T-cell (primary cell): ENCODE measurements at places on chromosomes 16 and 17.

GRCh38 chr17:42389135-42389417 lies 834 bp upstream of the STAT3 start:
- DNase-seq: no peak

DNA sequence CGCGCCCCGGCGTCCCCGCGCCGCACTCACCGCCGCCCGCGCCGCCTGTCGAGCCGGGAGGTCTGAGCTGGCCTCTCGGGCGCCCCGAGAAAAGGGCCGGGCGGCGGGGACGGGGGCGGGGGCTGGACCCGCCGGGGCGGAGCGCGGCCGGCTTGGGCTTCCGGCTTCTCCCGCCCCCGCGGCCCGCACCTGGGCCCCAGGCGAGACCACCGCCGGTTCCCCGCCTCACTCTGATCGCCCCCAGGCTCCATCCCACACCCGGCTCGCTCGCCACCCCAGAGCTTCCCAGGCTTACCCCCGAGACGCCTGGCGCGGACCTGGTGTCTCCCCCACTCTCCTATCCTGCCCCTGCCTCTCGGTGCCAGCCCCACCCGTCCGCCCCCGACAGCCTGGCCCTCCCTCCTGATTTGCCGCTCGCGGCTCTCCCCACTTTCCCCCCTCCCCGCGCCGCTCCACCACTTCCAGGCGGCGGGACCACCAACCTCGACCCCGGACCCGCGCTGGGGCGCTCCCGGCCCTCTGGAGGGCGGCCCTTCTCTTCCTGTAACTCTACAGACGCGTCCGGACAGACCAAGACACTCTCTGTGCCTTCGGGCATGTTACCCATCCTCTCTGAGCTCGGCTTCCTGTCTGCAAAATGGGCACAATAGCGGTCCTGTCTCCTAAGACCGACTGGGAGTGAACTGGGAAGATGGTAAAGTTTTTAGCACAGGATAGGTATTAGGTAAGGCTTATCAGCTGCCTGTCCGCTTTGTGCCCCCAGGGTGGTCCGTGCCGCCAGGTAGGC lies at the start of gene LITAF:
LITAF (minus strand) TSS at position 64 of the 787 bp plus-strand sequence. CDS start 30,189 bp downstream, outside the sequence.
- DNase-seq: peak; percentile 56

DNA sequence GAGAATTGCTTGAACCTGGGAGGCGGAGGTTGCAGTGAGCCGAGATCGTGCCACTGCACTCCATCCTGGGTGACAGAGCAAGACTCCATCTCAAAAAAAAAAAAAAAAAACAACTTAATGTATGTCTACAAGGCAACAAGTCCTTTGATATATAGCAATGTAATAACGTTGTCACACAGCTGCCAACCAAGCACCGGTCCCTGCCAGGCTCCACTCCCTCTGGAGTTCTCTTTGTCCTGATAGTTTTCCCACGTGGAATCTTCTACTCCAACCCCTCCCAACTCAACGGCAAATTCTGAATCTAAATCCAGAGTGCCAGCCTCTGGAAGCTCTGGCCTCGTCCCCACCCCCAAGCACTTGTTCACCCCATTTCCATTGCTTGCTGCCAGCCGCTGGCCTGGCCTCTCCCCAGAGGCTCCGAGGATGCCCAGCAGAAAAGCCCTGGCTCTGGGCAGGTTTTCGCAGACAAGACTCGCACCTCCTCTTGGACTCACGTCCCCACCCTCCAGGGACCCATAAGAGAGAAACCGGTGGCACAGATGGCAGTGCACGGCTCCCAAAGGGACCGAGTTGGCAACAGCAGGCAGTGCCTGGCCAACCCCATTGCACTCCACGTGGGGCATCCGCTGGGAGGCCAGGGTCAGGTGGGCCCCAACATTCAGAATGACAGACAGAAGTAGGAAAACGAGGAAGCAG lies 15.9 kb upstream of the CBX2 start:
- DNase-seq: no peak

GRCh38 chr16:85710732-85711131 lies 22.0 kb upstream of the GINS2 start:
- no peak for DNase-seq

DNA sequence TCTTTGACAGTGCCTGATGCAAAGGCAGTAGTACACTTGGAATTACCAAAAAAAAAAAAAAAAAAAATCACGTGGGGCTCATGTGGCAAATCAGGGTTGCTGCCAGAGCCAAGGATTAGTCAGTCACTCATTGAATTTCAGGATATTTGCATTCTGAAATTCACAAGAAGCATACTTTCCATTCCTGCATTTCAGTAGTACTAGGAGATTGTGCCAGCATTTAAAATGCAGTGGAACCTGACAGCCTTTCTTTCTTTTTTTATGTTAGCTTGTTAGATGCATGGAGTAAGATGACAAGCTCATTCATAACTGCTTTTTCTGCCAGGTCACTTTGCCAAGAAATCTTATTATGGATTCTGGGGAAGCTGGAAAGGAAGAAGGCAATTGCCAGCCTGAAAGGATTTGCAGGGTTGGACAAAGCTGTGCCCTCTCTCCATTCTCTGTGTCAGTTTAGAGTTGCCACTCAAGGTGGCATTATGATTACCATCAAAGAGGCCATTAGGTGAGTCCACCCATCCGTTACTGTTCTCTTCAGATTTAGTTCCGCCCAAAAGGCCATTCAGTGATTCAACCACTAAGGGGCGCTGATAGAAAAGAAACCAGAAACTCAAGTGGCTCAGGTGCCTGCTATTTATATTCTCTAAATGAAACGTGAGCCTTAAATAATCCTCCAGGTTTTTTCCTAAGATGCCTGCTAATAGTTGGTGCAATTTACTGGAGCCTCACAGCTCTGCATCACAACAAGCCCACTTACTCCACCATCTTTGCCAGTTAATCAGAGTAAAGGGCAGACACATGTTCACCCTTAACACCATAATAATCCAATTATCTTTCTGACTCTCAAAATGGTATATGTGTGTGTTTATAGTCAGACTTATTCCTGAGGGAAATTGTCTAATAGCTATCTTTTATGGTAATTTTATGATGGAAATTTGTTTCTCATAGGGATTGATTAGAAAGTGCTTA lies 59.0 kb downstream of the TANGO6 start:
- no peak for DNase-seq

GRCh38 chr16:29810699-29811169 lies 1.3 kb upstream of the PRRT2 start:
- DNase-seq: no peak

DNA sequence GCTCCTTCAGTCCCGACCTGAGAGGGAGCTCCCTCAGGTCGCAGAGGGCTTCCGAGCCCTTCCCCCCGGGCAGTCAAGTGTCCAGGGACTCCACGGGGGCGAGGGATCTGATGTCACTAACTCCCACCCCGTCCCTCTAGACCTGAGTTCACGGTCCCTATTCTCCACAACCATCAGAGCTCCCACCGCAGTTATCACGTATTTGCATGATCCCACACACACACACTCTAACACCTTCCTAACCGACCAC lies 3.7 kb upstream of the PER1 start:
- DNase-seq: no peak

GRCh38 chr17:31900877-31901276 lies 631 bp downstream of the UTP6 start:
- DNase-seq: no peak

DNA sequence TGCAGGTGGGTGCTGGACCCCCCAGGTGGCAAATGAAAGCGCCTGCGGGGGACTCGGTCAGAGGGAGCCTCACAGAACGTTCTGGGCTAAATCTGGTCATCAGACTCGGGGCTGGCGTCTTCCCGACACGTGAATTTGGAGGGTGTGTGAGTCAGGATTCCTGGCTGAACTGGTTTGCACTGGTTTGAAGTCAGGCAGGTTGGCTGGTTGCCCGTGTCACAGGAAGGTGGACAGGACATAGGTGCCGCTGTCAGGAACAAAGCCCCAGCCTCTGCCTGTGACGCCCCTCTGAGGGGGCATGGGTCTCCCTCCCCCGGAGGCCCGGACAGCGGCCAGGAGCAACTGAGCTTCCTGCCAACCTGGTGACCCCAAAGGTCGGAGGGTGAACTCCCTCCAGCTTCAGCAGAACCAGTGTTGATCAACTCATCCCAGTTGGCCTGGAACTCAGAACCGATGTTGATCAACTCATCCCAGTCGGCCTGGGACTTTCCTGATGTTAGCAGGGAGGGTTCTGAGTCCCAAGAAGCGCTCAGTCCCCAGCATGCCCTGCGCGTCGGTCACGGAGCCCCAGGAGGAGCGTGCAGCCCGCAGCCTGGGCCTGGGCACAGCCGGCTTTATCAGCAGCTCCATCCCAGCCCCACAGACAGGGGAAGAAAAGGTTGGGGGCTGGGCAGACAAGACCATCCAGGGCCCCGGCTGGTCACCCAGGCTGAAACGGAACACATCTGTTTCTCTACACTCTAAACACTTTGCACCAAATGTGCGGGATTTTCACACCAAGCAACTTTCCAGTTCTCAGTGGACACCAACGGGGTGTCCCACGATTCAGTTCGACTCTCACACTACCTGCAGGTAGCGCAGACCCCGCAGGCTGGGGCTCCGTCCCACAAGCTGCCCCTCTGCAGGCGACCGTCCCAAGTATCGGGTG lies 14.4 kb upstream of the METRNL start:
- no peak for DNase-seq

- DNase-seq: no peak
Observed at GRCh38 chr17:43873091-43873490, 26.1 kb downstream of the CD300LG start.

- DNase-seq: no peak
Observed at GRCh38 chr16:48542020-48542473, 67.9 kb downstream of the N4BP1 start.

- DNase-seq: no peak
Observed at GRCh38 chr16:5882087-5882640, 784.6 kb upstream of the EEF2KMT start.

DNA sequence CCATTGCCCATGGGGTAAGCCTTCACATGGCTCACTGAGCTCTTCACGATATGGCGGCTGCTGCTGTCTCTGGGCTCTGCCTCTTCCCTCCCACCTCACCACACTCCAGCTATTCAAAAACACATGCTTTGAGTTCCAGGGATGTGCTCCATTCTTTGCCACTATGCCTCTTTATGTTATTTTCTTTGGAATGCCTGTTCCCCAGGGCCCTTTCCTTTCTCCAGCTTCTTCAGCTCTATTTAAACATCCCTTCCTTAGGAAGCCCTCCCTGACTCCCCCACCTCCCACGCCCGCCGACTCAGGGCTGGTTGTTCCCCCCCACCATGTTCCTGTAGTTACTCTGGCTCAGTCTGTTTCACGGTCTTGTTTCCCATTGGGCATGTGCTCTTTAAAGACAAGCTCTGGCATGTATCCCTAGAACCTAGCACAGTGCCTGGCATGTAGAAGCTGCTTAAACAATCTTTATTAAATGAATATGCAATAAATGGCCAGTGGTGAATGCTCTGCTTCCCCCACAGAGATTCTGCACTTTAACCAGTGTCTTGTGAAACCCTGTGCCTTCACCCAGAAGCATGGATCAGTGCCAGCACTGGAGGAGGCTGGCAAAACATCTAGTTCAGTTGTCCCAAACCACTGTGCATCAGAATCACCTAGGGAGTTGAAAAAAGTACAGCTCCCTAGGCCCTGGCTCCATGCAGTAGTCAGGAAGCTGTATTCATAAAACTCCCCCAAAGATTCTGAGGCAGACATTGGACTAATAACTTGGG lies 6.9 kb downstream of the MYCBPAP start:
- no peak for DNase-seq

- DNase-seq: no peak
Observed at GRCh38 chr16:24685539-24686432, 43.7 kb upstream of the TNRC6A start.

DNA sequence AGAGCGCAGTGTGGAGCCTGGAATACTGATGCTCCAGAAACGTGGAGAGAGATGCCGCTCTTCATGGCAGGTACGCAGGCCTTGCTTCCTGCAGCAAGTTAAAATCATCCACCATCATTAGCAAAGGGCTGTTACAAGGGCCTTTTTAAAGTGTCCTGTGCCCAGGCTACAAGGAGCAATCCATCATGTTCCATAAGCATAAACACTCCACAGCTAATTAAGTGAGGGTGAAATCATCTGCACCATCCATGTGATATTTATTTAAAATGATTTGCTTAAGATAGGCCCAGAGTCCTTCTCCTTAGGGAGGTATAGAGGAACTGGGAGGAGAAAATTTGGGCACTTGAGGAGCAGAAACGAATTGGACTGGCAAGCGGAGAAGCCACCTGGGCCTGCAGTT lies 372.1 kb downstream of the XYLT1 start:
- DNase-seq: no peak

DNA sequence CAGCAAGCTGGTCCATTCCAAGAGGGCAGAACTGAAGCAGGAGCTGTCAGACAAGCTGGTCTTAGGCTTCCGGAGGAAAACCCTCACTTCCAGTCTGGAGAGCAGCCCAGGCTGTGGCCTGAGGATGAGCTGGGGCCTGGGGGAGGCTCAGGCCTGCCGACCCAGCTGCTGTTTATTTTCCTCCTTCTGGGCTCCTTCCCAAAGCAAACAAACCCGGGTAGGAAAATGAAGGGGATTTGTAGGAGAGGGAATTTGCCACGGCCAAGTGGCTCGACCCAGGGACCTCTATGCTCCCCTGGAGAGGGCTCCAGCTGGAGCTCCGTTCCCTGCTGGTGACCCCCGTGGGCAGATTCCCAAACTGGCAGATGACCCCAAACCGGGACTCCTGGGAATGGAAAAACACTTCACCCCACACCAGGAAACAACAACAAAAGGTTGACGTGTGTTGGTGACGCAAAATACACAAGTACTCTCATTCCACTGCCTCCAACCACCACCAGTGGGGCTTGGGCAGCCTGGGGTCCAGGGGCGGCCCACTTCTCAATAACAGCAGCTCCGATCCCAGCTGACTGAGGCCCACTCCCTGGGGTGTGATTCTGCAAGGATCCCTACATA lies 8.8 kb downstream of the JUP start:
- no peak for DNase-seq

DNA sequence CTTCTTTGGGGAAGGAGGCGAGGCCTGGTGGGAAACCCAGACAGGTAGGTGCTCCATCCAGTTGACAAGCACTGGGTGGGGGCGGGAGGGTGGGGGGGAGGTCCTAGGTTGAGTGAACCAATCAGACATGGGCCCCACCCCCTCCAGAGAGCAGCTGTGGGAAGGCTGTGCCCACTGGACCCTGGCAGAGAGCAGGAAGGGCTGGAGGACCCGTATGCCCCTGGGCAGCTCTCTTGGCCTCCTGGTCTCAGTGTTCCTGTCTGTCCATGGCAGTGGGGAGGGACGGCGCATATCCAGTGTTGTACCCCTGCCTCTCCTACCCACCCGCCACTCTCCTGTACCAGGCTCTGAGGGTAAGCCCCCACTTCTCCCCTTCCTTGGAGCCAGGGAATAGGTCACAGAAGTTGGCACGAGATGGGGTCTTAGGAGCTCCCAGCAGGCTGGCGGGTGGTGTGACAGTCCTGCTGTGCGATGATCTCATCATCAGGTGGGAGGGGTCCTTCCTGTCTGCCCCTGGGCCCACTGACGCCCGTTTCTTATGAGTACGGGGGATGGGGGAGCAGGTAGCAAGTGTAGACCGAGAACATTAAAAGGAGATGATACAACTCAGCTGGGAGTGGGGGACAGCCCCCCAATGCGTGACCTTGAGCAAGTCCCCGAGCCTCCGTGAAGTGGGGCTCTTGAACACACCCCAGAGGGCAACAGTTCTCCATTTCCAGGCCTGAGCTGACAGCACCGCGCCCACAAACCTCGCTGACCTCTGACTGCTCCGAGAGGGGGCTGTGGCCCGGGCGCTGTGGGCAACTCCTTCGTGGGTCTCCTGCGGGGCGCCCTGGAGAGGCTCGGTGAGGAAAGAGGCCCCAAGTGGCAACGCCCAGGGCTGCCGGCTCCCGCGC lies 1.2 kb upstream of the ZFPM1 start:
- no peak for DNase-seq

GRCh38 chr16:75621170-75621477 lies 2.0 kb downstream of the ADAT1 start:
- no peak for DNase-seq

- no peak for DNase-seq
Observed at GRCh38 chr17:58741121-58741625, 14.5 kb upstream of the PPM1E start.

- DNase-seq: no peak
Observed at GRCh38 chr17:19708431-19709175, 7.8 kb downstream of the SLC47A2 start.
